ENCODE measurements at places on chromosomes 6 and 20. TPM values are rescaled to one million over a fixed set of nuclear protein-coding genes. Genes with fewer than 3 reads are reported as not detected.

- no peak for DNase-seq
Measured at GRCh38 chr6:70236343-70236742, 66.5 kb downstream of the COL9A1 start.

DNA sequence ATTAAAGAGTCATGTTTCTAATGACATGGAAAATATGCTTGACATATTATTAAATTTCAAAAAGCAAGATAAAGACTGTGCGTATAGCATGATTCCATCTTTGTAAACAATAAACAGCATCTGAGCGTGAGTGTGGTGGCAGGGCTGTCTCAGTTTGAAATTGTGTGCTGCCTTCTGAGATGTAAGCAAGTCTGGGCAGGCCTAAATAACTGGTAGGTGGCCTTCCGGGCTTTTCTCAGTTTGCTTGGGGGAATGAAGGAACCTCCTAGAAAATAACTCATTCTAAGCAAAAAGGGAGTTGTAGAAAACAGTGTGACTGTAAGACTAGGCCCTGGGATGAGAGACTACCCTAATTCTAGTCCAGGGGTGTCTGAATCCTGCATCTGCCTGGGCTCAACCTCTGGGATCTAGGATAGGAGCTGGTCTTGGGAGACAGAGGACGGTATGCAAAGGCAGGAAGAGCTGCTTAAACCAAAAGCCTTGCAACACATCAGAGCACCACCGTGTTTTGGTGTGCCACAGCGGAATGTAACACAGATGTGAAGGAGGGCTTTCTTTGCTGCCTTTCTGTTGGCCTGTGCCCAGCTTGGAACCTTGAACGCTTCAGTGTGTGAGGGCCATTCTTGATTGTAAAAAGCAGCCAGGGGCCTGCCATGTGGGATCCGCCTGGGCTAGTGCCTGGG lies 63.5 kb upstream of the L3MBTL3 start:
- DNase-seq = peak; percentile 54

- no peak for DNase-seq
Measured at GRCh38 chr20:56925831-56926170, 296.7 kb downstream of the TFAP2C start.

DNA sequence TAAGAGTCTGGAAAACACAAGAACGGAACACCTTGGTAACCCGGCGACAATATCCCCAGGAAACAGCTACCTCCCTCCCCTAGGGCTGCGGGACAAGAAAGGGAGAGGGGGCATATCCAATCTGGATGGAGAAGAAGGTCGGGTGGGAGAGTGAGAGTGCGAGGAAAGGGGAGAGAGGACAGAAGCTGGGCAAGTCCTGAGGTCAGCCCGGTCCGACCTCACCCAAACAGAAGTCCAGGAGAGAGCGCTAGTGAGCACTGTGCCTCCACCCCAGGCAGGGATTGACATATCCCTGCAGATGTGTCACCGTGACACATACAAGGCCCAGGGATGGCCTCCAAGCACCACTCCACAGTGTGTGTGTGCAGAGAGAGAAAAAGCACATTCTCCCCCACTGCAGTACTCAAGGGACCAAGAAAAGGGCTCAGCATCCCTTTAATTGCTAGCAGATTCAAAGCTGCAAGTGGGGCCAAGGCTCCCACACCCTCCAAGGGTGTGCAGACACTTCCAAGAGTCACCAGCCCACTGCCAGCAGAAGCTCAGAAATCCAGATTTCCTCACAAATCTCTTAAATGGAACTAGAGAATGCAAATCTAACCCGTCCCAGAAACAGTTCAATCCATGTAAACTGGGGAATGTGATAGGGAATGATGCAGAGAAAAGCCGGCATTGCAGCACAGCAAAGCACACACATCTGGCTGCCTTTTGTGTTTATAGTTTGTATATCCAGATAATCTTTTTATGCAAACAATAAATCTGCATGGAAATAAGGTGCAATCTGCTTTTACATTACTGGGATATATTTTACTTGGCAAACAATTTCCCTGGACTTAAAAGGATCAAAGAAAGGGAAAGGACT lies 3.1 kb downstream of the PXDC1 start:
- peak; percentile 93 for DNase-seq

IL17F gene
- total RNA-seq = not detected

DNA sequence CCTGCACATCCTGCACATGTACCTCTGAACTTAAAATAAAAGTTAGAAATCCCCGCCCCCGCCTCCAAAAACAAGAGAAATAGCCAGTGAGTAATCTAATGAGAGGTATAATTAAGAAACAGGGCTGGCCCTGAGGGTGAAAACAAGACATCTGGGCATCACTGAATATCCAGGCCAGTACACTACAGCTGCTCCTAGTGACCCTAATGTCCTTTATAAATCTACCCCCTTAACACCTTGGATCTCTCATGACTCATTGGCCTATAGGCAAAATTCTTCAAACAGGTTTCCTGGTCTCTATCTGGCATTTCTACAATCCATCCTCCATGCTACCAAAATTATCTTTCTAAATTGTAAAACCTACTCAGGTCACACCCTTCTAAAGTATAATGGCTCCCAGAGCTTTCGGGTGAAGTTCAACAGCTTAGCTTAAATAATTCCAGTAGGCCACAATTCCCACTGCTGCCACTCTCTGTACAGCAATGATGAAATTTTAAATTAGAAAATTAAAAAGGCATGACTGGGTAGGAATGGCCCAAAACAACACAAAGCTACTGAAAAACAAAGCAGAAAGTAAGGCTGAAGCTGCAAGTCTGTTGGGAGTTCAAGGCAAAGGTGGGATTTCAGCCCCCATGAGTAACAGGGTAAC lies 260.9 kb downstream of the GMDS start:
- no peak for DNase-seq
